ENCODE measurements at places on chromosomes 11 and 22. TPM values are rescaled to one million over a fixed set of nuclear protein-coding genes. Genes with fewer than 3 reads are reported as not detected.

Gene APOL3
- 2.4 TPM for total RNA-seq

DNA sequence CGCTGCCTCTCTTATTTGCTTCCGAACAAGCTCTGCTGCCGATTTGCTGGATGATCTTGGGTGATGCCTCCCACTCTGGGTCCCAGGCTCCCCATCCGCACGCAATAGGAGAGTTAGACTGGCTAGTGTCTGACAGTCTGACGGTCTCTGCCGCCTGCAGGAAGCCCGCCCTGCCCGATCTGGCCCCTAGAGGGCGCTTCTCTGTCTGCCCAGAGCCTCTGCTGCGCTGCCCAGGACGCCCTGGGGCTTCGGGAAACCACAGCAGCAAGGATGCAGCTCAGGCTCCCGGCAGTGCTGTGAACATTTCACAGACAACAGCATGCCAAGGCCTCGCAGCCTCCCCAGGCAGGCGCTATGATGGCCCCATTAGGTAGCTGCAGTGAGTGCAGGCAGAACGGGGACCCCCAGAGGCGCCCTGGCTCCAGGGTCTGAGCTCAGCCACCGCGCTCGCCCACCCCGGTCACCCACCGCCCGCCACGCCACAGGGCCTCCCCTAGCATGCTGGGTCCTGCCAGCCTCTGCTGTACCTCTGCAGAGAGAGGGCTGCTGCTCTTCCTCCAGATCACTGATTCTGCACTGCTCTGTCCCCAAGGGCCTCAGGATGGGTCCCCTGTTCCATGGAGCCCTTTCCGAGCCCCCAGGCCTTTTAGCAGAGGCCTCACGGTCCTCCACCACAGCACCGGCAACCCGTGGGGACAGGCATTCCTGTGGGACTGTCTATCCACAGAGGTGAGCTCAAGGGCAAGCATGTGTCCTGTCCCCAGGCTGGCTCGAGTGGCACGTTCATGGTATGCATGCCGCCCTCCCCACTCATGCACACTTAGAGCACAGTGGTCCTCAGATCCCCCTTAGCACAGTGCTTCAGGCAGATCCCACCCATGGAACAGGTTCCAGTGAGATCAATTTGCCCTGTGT is 4.3 kb upstream of the BAIAP2L2 start:
- DNase-seq = peak; percentile 87

DNA sequence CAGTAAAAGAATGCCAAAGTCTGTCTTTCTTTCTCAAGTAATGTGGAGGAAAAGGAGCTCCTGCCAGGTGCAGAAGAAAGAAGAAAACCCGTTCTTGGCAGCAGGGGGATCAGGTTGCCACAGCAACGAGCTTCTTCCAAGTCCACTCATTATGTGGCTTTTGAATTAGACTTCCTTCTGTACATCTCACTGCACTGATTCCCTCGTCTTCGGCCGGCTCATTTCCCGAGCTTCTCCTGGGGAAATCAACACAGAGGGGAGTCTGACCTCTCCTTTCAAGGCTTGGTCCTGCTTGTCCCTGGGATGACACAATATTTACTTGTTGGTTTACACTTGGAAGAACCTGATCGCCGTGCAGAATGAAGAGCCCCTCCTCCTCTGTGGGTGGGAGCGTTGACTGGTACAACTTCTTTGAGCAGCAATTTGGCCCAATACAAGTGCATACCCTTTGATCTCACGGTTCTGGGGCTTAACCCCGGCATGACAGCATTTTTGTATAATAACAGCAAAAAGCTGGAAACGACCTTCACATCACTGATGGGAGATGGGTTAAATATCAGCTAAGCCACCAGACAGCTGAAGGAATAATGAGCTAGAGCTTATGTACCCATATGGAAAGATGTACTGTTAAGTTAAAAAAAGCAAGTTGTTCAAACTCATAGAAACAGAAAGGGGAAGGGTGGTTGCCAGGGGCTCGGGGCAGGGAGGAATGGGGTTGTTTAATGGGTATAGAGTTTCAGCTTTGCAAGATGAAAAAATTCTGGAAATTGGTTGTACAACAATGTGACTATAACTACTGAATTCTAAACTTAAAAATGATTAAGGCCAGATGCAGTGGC is 35.4 kb downstream of the MCHR1 start:
- DNase-seq = no peak

- DNase-seq = no peak
Measured at GRCh38 chr22:30564045-30564760, 10.3 kb downstream of the GAL3ST1 start.

Gene TRIM29
- 0.64 TPM for total RNA-seq

- peak; percentile 81 for DNase-seq
Measured at GRCh38 chr22:37316875-37317371, 34.6 kb downstream of the CYTH4 start.

- DNase-seq = no peak
Measured at GRCh38 chr11:123405123-123405592, 24.9 kb upstream of the GRAMD1B start.

Gene ACTN3
- total RNA-seq = not detected

DNA sequence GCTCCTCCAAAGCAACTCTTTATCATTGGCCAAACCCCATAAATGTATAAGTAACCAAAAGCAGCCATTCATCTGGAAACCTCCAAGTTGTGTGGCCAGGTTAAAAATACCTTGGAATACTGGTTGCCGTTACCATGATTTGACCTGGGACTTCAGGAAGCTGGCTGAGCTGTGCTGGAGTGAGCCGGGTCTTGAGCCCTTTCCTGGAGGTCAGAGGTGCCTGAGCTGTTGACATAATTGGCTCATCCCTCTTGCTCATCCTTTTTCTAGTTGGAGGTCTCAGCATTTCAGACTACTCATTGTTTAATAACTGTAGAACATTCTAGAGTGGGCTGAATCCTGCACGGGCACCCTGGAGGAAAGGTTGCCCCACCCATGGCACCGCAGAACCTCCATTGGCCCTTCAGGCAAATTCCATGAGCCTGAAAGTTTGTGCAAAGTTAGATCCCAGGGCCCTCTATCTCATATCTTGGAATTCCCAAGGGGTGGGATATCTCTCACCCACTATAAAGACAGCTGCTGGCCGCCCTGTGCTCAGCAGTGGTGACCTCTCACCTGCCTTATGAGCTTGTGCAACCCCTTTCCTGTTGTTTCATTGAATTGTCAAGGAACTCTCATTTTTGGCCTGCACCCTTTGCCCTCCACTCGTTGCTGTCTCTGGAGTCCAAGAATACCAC is 77.0 kb downstream of the C22orf31 start:
- DNase-seq = no peak

DNA sequence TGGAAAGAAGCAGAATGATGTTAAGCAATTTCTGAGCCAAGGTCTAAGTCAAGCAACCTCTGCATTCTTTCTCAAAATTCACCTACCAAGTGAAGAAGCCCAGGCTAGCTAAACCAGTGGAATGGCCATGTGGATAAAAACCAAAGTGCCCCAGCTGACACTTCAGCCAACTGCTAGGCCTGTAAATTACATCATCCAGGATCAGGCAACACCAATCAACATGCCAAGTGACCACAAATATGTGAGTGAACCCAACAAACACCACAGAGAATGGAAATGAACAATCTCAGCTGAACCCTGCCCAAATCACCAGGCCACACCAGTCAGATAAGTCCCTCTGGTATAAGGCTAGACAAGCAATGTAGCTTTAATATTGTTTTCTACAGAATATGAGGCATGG is 25.1 kb upstream of the FJX1 start:
- no peak for DNase-seq
